Stimulated activated CD4-positive, alpha-beta T cell treated with anti-CD3 and anti-CD28 coated beads, Interleukin-15, amount 100 ng/mL, for 48 hours (primary cell): ENCODE measurements at places on chromosomes 1 and 21.

GRCh38 chr1:201655243-201655642 is 116.3 kb downstream of the NAV1 start:
- no peak for DNase-seq

GRCh38 chr1:178371235-178371634 is 125.5 kb downstream of the CLEC20A start:
- DNase-seq = no peak

DNA sequence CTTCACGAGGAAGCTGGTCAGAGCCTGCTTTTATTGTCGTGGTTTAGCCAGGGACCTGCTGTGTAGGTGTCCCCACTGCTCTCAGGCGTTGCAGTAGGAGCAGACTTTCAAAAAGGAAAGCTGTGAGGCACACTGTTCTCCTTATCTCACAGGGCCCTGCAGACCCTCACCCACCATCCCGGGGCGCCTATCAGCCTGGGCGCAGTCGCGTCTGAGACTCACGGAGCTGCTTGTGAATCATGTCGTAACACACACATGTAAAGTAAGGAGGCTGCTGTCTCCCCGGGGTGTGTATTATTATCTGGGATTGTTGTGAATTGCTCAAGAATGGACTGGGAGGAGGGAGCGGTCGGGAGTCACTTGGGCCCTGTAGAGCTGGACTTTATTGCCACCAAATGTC is 17.4 kb downstream of the AJAP1 start:
- DNase-seq = no peak

DNA sequence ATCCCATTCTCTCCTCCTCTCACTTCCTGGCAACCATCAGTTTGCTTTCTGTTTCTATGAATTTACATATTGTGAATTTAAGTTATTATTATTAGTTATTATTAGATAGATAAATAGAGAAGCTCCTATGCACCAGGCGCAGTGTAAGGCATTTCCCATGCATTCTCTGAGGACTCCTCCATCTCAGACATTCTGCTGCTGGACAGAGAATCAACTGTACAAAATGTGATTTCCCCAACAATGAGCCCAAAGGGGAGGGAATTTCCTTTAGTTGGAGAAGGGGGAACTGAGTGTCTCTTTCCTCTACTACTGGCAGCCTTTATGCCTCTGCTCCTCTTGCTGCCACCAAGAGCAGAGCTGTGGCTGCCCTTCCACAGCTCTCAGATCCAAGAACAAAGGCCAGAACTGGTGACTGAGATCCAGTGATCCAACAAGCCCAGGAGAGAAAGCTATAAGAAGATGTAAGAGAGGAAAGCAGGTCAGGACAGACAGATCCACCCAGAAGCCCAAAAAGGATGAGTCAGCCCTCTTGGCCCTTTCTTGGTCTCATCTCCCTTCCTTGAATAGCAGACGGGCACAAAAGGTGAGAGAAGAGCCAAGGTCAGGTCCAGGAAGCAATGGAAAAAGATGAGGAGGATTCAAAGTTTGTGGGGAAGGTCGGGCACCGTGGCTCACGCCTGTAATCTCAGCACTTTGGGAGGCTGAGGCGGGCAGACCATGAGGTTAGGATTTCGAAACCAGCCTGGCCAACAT is 3.5 kb upstream of the IVL start:
- DNase-seq = no peak

GRCh38 chr1:202965422-202965821 is 1.6 kb downstream of the CYB5R1 start:
- DNase-seq = no peak

DNA sequence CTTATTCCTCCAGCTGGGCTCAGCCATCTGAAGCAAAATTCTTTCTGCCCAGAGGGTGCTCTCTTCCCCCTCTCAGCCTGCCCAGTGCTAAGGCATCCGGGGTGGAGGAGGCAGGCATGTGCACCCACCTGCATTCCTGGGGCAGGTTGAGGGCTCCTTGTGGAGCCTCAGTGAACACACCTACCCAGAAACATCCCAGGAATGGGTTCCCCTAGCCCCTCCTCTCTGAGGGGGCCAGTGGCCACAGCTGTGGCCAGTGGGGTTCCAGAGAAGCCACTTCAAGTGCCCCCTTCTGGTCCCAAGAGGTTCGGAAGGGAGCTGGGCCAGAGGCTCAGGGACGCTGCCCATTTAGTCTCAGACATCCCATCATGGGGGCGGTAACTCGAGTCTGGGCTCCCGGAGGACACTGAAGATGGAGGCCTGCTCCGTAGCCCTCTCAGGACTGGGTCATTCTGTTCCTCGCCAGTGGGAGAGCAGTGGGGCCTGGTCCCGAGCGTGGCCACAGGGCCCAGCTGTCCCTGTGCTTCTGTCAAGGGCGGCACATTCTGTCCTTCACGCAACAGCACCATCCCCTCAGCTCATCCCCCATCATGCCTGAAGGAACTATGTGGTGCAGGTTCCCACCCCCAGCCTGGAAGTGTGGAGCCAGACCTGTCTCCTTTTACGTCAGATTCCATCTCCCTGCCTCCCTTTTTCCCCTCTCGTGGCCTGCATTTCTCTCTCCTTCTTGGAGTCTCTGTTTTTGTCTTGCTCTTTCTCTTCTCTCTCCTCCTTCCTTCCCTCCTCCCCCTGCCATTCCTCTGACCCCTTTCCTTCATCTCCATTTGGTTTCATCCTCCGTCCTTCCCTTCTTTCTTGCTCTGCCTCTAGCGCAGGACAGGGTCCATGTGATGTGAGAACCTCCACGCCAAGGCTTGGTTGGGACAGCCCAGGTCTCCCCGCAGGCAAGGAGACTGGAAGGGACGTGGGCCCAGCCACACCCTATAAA is 49.6 kb upstream of the KDM4A start:
- DNase-seq = no peak

GRCh38 chr1:3828391-3828790 is 28.6 kb downstream of the CEP104 start:
- no peak for DNase-seq

GRCh38 chr1:236893626-236894545 is 98.8 kb downstream of the MTR start:
- DNase-seq = no peak

DNA sequence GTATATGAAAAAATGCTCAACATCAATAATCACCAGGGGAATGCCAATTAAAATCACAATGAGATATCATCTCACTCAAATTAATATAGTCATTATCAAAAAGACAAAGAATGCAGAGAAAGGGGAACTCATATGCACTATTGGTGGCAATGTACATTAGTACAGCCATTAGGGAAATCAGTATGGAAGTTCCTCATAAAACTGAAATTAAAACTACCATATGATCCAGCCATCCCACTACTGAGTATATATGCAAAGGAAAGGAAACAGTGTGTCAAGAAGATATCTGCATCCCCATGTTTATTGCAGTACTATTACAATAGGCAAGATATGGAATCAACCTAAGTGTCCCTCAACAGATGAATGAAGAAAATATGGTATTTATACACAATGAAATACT is 32.1 kb upstream of the TEKT2 start:
- no peak for DNase-seq

GRCh38 chr1:59113876-59114457 is 182.9 kb upstream of the FGGY start:
- no peak for DNase-seq
